ENCODE measurements at places on chromosomes 4 and X.

- no peak for DNase-seq
Measured at GRCh38 chrX:47608130-47608810, 11.4 kb downstream of the SYN1 start.

- peak; percentile 1 for DNase-seq
Measured at GRCh38 chr4:100782356-100782755, 264.5 kb upstream of the EMCN start.

DNA sequence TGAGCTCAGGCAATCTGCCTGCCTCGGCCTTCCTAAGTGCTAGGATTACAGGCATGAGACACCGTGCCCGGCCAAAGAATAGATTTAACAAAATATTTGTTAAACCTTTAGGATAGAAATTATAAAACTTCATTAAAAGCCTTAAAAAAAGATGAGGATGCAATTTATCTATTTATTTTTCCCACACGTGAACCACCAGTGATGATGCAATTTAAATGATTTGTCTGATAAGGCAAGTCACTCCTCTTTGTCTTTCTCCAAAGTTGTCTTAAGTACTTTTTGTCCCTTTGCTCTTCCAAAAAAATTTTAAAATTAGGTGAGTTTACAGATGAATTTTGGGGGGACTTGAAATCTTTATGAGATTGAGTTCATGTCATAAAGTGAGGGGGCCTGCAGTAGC, 58.2 kb downstream of the SLC34A2 start:
- no peak for DNase-seq

- no peak for DNase-seq
Measured at GRCh38 chrX:8848441-8848840, 47.3 kb upstream of the FAM9A start.

DNA sequence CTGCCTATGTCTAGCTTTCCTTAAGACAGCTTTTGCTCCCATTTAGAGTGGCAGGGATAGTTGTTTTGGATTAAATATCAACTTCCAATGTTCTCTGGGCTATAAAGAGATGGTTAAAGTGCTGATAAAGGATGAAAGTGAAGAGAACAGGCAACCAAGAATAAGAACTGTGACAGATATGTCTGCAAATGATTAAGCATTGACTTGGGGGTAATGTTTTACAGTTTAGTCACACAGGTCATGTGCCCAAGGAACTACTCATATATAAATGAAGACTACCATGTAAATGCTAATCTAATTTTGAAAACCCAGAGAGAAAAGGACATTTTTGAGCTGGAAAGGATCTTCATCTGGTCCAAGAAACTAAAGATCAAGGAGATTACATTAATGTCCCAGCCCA, 42.1 kb downstream of the RBMX2 start:
- no peak for DNase-seq

DNA sequence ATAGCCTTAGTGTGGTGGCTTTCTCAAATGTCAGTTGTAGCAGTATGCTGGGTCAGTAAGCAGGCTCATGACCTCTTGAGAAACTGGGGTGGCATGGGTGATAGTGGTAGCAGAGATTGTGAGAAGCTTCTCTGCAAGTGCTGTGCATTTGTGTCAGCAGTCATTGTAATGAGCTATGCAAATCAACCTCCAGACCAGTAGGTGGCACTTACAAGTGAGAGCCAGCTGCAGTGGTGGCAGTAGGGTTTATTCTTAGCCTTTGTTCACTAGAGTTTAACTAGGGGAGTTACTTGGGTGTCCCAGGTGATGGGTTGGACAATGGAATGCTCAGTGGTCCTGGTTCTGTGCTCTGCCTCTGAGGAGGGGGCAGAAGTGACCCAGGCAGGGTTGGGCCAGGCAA, 818.7 kb downstream of the PCDH7 start:
- DNase-seq = no peak

DNA sequence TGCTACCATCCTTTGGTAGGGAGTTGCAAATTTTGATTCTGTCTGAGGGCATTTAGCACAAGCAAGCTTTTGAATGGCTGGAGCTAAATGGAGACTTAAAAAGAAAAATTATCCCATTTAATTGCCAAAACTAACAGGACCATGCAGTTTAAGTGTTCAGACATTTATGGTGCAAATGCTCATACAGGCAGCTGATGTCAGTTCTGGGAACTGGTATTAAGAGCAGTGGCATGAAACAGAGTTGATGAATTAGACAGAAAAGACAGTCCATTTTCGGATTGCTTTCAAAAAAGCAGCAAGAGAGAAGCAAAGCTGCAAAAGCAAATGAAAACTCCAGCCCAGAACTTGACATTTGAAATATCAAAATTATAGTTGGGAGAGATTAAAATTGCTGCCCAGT, 1.3 kb downstream of the SCRG1 start:
- no peak for DNase-seq

DNA sequence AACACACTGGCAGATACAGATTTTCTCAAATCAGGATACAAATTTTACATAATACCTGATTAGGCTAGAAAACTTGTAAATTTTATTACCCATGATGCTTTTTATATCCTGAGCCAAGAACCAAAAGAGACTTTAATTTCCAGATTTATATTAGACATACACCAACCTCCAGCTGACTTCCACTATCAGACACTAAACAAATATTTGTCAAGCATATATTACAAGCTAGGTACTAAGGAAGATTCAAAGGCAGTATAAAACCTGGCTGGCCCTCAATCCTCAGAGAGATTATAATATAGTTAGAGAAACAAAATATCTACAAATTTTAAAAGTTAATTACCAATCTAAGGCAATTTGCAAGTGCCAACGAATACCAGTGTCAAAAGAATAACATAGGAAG, 357.8 kb upstream of the F9 start:
- DNase-seq = no peak

DNA sequence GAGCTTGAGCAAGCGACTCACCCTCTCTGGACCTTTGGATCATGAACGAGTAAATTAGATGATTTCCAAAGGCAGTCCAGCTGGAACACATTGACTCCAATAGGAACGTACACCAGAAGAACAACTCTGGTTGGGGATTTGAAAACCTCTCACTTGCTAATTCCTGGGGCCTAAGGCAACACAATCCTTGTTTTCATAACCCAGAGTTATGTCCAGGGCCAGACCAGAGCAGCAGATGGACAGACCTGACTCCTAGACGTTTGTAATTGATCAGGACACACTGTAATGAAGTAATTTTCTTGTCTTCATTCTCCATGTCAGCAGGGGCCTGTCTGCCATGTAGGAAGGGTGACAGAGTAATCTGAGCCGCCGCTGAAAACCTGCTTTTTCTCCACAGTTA, 283.9 kb downstream of the IDS start:
- DNase-seq = no peak

DNA sequence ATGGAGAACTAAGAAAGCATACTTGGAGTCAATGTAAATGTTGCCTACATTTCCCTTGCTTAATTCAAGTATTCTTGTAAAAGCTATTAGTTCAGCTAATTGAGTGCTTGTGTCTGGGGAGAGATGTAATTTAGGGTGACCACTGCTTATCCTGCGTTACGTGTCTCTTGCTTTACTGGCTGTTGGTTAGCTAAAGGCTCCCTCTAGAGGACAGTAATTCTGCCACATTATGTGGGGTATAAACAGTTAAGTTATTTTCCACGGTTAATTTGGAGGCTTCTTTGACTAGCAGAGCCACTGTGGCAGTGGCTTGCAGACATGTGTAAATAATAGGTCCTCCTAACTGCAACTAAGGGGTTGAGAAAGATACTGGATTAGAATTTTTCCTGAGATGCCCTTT, 25.3 kb upstream of the NAF1 start:
- DNase-seq = no peak

DNA sequence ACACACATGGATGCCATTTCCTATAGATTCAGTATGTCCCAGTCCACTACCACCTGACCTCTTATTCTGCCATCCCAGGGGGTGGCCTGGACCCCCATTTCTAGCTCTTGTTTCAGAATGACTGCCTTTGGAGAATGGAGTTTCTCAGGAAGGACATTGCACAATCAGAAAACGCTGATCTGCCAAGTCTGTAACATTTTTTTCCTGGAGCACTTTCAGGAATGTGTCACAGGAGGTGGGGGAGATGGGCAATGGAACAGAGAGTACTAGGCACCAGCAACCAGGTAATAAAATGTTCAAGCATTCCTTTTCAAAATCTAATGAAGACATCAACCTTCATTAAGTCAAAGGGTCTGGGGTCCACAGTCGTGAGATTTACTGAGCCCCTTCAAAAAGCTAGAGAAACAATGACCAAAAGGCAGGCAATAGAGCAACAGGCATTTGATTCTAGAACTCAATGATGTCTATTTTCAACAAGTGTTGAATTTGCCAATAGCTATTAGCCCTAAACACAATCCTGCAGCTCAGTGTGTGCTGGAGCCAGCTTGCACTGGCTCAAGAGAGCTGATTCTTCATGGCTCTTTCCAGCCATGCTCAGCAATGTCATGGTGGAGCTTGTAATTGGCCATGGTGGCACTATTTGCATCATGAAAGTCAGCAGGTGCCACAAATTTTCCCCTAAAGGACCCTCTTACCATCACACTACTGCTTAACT, 87.1 kb downstream of the KDR start:
- no peak for DNase-seq

GRCh38 chr4:174435974-174436373, 86.3 kb downstream of the HPGD start:
- DNase-seq = no peak

DNA sequence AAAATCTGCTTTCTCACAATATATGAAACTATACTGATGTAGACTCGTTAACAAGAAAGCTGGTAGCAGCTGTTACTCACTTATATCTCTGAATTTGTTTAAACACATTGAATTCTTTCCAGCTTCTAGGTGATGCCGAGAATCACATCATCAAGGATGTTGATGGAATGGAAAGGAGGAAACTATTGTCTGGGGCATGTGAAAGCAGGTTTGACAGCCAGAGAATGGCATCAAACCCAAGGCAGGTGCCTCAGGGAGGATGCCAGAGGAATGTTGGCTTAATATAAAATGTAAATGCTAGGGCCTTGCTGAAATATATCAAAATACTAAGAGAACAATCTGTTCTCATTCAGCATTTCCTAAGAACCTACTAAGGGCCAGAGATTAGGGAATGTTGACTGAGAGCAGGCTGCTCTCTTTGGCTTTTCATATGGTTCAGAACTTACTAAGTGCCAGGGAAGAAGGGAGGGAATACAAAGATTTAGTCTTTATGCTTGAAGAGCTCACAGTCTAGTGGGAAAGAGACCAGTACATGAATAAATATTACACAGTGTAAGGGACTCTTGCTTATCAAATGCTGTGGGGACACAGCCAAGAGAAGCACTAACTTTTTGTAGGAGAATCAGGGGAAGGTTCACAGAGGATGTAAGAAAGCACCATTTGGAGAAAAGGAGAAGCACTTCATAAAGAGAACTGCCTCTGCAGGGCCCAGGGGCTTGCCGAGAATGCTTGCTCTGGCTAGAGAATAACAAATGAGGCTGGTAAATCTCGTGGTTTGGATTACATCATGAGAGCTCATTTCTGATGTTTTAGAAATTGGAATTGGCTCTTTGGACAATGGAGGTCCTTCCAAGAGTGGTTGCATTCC, 14.7 kb downstream of the SLIT2 start:
- DNase-seq = no peak

GRCh38 chrX:477441-478012, 90.8 kb upstream of the PPP2R3B start:
- DNase-seq = no peak

- no peak for DNase-seq
Measured at GRCh38 chr4:101158134-101158482, 189.2 kb downstream of the PPP3CA start.

DNA sequence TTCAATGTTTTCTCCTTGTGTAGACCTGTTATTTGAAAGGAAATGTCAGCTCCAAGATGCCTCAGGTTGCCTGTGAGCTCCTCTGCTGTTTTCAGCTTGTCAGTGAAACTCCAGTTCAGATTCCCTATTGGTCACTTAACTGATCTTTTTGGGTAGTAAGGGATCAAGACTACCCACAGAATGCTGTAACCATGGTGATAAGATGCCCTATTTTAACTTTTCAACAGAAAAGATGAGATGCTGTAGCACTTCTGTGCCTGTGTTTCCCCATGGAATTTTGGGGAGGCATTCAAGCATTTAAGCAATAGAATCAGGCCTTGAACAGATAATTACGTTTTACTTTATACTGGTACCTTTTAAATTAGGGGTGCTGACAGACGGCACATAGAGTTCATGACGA, 106.6 kb upstream of the H2AZ1 start:
- DNase-seq = no peak
